ENCODE measurements at places on chromosomes 6 and 20. TPM values are rescaled to one million over a fixed set of nuclear protein-coding genes. Genes with fewer than 3 reads are reported as not detected.

KCNB1 gene
- total RNA-seq, result under 0.01 TPM

HSPA1L gene
- 0.85 TPM for total RNA-seq

SMLR1 gene
- not detected for total RNA-seq

- DNase-seq, result peak; percentile 94
Observed at GRCh38 chr20:64053841-64054661, 4.6 kb upstream of the SOX18 start.

GRCh38 chr6:52663120-52663935 lies 7.6 kb upstream of the TMEM14A start:
- DNase-seq, result peak; percentile 89

DNA sequence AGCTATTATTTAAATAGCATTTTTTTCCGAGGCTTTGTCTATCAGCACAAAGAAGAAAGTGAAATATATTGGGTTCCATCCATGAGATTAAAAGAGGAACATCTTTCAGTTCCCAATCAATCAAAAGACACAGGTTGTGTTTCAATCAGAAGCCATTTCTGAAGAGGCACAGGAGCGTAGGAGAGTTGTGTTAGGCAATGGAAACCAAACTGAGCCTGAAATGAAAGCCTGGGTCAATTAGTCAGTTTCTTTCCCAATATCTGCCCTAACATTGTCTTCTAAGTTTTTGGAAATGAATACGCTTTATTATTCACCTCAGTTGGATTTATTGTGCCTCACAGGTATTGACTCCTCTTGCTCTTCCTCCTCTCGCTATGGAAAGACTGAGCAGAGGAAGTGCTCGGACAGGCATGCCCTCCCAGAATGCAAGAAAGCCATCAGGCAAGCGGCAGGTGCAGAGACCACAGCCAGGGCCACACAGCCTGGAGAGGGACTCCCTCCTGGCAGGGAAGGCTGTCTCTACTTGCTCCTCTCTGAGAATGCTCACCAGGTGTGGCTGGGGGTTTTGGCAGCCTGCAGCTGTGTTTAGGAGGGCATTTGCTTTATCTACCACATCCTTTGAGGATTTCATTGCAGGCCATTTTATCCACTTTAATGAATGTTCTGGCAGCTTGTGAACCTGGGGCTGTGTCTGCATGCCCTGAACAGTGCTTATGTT lies 100.8 kb upstream of the NEDD9 start:
- DNase-seq, result no peak

DNA sequence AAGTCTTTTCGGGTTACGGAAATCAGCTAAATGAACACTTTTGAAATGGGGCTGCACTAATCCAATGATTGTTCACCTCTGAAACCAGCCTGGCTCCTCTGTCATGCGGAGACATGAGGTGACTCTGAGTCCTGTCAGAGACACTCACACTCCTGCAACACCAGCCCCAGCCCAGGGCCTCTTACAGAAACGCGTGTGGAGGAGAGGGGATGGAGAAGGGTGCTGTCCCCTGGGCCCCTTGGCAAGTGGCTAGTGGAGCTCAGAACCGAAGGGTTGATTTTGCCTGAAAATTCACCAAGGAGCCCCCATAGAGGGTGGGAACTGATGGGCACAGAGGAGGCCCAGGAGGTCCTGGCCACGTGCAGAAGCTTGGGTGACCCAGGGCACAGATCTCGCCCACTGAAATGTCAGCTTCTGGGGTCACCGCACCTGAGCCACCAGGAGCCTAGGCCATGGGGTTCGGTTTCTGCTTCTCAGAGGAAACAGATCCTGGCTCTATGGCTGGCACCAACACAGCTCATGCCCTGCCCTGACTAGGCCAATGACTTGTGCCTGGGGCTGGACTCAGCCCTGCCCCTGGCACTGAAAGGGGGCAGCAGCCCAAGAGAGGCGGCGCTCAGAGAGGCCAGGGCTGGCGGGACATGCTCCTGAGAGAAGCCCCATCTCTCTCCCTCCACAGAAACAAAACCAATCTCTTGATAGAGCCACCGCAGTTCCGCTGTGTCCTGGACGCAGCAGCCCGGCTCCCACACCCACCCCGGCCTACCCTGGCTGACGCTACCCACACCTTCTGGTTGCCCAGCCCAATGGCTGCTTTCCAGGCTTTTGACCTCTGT lies 144.7 kb downstream of the ERMARD start:
- DNase-seq, result no peak

DNA sequence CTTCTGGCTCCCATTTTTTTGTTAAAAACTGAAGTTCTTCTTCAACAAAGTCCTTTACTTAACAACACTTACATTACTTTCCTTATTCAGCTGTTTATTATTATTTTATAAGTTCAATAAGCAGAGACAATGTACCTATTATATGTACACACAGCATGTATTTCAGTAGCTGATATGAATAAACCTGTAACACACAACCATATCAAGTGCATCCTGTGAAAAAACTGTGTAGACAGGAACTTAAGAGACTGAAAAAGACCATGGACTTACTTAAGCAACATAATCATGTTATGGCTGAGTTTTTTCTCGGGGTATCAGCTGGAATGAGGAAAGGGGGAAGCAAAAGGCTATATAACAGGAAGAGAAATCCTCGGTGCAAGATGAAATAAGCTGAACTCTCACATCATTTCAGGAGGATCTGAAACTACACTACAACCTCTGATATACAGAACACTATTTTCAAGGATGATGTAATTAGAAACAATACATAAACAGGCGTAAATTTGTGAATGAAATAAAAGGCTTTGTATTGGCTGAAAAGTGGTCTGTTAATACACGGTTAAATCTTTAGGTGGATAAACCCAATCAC lies 70.9 kb downstream of the REV3L start:
- no peak for DNase-seq

GRCh38 chr6:142014515-142014914 lies 118.2 kb upstream of the GJE1 start:
- peak; percentile 65 for DNase-seq

DNA sequence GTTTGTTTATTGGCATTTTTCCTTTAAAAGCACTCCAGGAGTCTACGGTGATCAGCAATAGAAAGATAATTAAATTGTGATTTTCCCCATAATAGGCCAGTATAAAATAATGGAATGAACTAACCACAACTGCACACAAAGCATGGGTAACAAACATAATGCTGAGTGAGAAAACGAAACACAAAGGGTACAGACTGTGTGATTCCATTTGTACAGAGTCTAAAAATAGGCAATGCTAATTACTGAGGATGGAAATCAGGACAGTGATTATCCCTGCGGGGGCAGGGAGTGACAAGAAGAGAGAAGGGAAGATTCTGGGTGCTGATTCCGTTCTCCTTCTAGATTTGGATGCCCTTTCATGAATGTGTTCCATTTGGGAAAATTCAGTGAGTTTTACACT lies 478.1 kb downstream of the PREX1 start:
- DNase-seq, result no peak

DNA sequence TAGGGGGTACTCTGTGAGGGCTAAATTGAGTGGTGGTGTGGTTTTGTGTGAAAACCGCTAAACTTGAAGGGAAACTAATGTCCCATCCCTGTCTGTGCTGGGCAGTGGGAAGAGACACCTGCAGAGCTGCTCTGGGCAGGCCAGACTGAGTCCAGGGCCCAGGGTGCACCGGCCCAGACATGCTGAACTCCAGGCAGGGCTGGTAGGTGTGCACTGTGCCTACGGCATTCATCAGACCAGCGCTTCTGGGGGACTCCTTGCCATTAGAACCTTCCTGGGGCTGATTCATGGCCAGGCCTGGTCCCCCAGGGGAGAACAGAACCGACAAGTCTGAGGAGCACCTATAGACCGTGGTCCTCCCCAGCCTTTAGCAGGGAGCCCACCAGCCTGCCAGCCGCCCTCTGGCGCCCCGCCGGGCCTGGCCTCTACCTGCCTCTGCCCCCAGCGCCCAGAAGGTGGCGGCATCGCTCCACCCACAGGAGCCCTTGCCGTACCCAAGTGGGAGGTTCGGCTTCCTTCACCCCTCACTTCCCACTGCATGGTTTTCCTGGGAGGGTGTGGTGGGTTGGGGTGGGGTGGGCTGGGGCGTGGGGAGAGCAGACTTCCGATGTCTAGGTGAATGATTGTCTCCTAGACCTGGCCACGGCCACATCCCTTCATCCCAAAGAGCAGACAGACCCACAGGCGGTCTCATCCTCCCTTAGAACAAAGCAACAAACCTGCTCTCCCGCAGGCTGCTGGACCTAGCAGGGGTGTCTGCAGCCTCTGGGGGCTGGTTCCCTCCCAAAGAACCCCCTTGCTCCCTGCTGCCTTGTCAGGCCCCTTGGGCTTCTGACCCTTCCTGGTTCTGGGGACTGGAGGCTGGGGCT lies 15.5 kb downstream of the CCDC167 start:
- peak; percentile 70 for DNase-seq

- DNase-seq, result no peak
Observed at GRCh38 chr20:45366631-45367030, 3.7 kb downstream of the SYS1 start.

DNA sequence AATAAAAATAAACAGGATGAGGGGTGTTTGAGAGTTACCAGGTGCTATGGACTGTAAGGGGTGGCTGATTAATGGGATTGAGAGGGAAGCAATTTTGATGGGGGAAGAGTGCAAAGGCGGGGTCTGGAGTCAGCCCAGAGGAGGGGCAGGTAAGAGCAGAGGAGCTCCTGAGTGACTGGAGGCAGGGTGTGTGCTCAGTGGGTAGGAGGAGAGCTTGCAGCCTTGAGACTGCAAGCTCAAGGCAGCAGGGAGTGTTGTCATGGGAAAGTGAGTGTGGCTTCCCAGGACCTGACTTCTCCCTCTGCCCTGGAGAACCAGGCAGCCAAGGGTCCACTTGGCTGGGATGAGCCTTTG lies 54.2 kb downstream of the RAB44 start:
- no peak for DNase-seq

Measured in dermis blood vessel endothelial cell (primary cell).